ENCODE measurements at places on chromosomes 11 and 22. TPM values are rescaled to one million over a fixed set of nuclear protein-coding genes. Genes with fewer than 3 reads are reported as not detected.

The NOX4 gene
- not detected for total RNA-seq

The UBASH3B gene
- 44.8 TPM for total RNA-seq

The SF3B2 gene
- total RNA-seq = 231 TPM

The F2 gene
- total RNA-seq = not detected

The VSIG10L2 gene
- not detected for total RNA-seq

The MRGPRX4 gene
- total RNA-seq = not detected

The GRAP2 gene
- total RNA-seq = 266 TPM
